Nucleus accumbens (tissue), 56 donors: ENCODE measurements at places on chromosomes 6 and 20.

GRCh38 chr20:33076662-33077372, 2.6 kb upstream of the BPIFB4 start:
- peak; percentile 2 for DNase-seq

DNA sequence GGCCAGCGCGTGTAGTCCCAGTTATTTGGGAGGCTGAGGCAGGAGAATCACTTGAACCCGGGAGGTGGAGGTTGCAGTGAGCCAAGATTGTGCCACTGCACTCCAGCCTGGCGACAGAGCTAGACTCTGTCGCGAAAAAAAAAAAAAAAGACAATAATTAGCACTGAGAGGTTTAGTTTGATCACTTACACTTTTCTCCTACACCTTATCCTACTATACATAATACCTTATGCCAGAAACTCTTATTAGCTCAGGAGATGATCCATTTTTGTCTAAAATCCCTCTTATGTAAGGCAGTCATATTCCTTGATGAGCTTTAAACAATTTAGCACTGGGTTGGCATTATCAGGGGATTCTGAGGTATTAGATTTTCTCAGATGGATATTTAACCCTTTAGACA, 3.6 kb upstream of the MTFR2 start:
- DNase-seq, result no peak

DNA sequence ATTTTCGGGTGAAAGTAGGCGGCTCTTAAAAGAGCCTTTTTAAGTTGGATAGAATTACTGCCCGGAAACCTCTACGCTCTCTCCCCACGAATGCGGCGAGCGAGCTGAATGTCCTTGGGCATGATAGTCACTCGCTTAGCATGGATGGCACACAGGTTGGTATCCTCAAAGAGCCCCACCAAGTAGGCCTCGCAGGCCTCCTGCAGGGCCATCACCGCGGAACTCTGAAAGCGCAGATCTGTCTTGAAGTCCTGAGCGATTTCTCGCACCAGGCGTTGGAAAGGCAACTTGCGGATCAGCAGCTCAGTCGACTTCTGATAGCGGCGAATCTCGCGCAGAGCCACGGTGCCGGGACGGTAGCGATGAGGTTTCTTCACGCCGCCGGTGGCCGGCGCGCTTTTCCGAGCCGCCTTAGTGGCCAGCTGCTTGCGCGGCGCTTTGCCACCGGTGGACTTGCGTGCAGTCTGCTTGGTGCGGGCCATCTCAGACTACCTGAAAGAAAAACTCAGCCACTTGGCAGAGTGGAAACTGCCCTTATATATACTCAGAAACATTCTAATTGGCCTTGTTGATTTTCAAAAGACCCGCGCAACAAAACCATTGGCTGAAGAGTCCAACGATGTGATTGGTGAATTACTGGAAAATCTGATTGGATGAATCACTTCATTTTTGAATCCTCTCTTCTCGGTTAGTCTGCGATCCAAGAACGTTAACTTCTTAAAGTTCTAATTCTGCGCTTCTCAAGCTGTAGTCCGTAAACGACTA, 93.9 kb upstream of the BTN3A2 start:
- no peak for DNase-seq

DNA sequence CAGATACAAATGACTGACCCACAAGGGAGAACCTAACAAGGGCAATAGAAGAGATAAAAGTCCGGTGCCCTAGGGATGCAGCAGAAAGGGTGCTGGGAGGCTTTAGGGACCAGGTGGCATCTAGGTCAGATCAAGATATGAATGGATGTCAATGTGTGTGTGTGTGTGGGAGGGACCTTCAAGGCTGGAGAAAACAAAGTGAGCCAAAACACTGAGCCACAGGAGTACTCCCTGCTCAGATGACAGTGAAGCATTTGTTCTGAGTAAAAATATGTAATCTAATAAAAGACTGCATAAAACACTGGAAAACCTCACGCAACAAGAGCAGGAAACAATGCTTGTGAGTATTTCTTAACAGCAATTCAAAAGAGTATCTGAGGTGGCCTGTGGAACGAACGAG, 28.2 kb downstream of the ZNF337 start:
- no peak for DNase-seq

DNA sequence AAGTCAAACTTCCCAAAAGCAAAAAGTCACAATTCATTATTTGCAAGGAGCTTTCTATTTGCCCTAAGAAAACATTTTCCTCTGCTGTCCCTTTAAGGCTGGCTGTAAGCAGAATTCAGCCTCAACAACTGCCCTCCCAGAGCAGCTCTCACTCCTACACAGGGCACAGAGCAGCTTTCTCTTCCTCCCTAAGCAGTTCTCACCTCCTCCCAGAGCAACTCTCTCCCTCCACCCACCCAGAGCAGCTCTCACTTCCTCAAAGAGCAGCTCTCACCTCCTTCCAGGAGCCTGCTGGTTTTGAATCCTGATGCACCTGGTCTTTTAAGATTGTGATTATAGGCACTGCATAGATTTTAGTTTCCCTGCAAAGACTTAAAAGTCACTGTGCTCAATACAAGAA, 120.6 kb upstream of the TMEM181 start:
- DNase-seq, result no peak

- no peak for DNase-seq
Observed at GRCh38 chr6:104170401-104170800, 689.3 kb downstream of the HACE1 start.

DNA sequence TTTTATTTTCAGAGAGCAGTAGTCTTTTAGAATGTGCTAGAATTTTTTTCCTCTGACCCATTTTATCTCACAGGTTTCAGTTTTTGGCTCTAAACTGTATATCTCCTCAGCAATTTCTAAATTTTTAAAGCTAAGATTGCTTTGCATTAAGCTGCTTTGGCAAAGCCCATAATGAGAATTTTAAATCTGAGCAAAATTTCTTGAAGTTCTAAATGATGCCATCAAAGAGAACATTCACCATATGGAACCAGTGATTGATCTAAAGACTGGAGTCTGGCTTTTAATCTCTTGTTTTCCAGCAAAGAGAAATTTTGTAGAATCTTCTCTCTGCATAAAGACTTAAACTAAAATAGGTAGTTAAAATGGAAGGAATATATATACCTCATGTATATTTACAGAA, 313.6 kb downstream of the TBC1D32 start:
- DNase-seq, result no peak

GRCh38 chr6:119844387-119844786, 494.8 kb upstream of the MAN1A1 start:
- DNase-seq, result no peak

GRCh38 chr20:42346189-42347170, 728.3 kb upstream of the CHD6 start:
- DNase-seq, result no peak
